ENCODE measurements at places on chromosomes 7 and 10.

- no peak for DNase-seq
Observed at GRCh38 chr10:98886686-98887085, 349.0 kb downstream of the HPSE2 start.

DNA sequence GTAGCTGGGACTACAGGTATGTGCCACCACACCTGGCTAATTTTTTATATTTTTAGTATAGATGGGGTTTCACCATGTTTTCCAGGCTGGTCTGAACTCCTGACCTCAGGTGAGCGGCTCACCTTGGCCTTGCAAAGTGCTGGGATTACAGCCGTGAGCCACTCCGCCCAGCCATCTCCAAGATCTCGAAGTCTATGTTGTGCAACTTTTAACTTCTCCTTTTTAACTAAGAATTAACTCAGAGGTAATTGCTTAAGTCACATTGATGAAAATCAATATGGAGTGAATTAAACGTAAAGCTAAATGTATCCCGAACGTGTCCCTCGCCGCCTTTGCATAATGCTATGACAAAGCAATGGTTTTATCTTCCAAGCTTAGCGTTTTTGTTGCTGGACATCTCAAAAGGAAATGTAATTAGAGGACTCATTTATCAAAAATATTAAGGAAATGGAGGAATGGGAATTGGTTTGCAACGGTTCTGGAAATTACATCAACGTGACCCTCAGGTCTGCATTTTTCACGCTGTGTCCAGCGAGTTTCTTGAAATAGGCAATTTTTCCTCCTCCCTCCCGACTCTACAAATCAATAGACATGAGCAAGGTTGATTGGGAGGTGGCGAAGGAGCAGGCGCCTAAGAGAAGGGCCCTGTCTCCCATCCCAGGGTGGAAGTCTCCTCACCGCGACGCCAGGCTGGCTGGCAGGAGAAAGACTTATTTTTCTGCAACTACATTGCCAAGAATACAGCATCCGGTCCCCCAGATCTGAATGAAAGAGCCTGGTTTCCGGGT is 89.8 kb downstream of the TMEM130 start:
- no peak for DNase-seq

GRCh38 chr7:81624021-81624592 is 145.7 kb downstream of the HGF start:
- no peak for DNase-seq

DNA sequence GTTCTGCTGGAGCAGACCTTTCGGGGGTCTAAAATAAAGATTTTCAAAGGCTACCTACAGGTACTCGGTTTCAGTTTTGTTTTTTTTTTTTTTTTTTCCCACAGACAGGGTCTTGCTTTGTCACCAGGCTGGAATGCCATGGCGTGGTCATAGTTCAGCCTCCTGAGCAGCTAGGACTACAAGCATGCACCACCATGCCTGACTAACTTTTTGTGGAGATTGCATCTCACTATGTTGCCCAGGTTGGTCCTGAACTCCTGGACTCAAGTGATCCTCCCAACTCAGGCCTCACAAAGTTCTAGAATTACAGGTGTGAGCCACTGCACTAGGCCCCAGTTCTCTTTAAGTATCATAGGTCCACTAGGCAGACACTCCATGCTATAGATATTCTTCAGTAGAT is 34.5 kb downstream of the BAMBI start:
- DNase-seq, result no peak

DNA sequence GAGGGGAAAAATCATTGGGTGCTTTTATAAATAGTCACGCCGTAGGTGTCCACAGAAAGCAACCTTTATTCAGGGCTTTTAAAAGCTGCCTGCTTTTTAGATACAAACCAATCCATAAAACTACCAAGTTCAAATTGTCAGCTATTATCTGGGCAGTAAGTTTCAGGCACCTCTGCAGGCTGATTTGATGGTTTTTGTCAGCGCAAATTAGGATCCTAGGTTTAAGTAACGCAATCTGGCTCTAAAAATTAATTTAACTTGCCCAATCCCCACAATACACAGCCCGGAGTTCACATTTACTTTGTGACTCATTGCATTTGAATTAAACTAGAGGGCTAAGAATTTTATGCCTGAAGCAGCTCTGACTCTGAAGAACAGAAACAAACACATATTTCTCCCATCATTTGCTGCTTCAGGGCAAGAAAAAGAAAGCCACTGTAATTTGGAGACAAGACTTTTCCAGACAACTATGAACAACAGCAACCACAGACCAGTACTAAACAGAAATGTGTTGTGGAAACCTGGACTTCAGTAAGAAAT is 43.3 kb downstream of the NRP1 start:
- no peak for DNase-seq

DNA sequence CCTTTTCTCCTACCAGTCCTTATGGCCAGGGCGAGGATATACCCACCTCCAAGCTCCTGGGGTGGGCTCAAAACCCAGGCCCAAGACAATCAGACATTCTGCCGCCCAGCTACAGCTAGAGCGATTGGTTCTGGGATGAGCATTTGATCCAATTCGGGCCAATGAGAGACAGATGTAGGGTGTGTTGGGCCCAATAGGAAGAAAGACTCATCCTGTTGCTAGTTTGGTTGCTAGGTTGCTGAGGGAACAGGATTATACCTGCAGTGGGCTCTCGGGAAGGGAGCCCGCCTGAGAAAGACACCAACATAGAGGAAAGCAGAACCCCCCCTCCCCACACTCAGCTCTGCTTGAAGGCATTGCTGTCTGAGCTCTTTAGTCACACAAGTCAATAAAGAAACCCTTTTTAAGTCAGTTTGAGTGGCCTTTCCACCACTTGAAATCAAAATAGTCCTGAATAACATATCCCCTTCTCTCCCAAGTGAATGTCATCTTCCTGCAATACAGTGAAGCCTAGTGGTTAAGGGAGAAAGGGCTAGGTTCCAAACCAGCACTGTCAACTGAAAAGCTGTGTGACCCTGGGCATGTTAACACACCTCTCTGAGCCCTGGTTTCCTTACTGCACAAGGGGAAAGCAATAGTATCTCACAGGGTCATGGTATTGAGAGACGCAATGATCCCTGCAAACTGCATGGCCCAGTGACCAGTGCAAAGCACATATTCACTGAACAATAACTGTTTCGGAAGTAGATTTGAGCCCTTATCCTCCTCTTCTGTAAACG is 21.8 kb downstream of the ITPRIP start:
- no peak for DNase-seq

DNA sequence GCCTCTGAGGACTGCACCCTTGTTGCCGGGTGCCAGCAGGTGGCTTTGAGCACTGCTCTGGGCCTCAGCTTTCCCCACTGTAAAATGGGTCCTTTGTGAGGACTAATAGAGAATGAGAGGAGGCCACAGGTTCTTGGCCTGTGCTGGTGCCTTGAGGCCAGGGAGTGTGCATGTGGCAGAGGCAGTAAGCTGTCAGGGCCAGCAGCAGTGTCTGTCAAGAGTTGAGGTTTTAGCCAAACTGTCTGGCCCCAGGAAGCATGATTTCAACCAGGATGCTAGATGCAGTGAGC is 13.5 kb downstream of the NACAD start:
- no peak for DNase-seq

GRCh38 chr10:45592432-45592831 is 80.1 kb downstream of the ZFAND4 start:
- DNase-seq, result no peak

- DNase-seq, result no peak
Observed at GRCh38 chr7:114083166-114084001, 164.6 kb upstream of the PPP1R3A start.

DNA sequence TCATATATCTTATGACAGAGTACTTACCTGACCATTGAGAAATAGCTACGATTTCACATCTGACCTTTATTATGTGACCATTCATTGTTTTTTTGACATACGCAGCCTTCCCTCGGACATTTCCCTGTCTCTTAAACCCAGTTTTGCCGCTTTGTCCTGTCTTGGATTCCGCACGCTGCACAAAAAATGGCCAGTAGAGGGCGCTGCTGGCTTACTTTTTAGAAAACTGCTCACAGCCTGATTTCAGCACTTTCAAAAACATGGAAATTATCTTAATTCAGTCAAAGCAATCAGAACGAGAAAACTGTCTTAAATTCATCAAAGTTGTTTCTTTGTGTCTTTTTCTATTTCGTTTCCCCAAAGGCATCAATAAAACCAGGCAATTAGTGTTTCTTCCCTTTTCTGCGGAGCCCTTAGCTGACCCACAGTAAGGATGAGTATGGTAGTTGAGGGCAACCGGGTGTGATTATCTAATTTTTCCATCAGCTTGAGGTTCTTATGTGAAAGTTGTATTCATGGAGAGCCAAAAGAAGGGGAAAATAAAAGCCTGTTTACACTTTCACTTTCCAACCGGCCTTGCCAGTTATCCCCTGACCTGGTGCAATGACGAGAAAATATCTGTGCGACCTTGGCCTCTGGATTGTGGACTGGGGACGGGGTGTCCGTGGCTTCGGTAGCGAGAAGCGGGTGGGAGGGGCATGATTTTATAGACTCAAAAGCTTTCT is 144.4 kb downstream of the DYNC1I1 start:
- peak; percentile 79 for DNase-seq

DNA sequence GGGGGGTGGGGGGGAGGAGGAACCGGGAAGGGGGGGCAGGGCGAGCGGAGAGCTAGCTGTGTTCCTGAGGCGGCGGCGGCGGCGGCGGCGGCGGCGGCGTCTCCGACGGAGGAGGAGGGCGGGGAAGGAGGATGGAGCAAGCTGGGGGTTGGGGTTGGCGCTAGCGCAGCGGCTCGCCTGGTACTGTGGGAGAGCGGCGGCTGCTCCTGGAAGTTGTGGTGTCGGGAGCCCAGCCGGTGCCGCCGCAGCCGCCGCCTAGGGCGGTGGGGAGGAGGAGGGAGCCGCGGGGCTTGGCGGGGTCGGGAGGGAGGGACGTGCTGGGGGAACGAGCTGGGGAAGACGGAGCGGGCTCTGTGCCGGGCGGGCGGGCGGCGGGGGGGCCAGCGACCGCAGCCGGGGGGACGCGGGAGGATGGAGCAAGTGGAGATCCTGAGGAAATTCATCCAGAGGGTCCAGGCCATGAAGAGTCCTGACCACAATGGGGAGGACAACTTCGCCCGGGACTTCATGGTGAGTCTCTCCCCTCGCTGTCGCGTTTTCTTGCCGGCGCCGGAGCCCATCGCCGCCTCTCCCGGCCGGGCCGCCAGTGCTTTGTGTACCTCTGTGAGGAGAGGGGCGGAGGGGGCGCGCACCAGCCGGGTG is at the start of gene PTPN12:
TSS of gene PTPN12 (plus strand) at position 160 of the 642 bp plus-strand sequence. CDS start at position 412, 252 bp downstream.
- DNase-seq, result peak; percentile 94

DNA sequence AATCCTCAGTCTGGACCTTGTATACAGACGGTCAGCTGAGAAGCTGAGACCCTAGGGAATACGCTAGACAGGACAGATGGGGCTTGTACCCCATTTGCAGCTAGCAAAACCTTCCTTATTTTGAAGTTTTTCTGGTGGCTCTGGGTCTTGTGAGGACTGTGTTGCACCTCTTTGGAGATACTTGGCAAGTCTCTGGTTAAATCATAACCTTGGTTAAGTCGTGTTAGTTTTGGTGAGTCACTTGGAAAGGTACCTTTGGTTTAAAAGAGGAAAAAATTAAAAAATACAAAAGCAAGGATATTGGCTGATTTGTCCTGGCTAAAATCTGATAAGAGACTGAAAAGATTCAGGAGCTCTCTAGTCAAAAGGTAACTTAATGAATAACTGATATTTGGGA is 140.6 kb downstream of the COBL start:
- DNase-seq, result no peak

GRCh38 chr7:20786779-20787659 is at the start of gene SP8:
TSS of gene SP8 (minus strand) at chr7:20786886. CDS start at chr7:20786798, 88 bp downstream.
- peak; percentile 39 for DNase-seq

GRCh38 chr10:76309741-76310587 is 878.5 kb downstream of the LRMDA start:
- DNase-seq, result no peak

DNA sequence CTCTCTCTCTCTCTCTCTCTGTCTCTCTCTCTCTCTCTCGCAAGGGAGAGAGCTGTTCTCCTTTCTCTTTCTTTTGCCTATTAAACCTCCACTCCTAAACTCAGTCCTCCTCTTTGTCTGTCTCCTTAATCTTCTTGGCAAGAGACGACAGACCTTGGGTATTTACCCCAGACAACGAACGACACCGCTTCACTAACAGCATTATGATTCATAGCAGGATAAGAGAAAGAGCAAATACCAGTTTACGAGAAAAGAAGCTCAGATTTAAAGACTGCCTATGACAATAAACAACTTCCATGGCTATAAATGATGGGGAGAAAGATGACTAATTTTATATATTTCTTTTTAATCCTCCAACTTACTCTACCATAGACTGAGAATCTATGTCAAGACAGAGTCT is 1396.5 kb upstream of the CELF2 start:
- no peak for DNase-seq

GRCh38 chr7:98119256-98119918 is 12.7 kb downstream of the LMTK2 start:
- DNase-seq, result peak; percentile 18

DNA sequence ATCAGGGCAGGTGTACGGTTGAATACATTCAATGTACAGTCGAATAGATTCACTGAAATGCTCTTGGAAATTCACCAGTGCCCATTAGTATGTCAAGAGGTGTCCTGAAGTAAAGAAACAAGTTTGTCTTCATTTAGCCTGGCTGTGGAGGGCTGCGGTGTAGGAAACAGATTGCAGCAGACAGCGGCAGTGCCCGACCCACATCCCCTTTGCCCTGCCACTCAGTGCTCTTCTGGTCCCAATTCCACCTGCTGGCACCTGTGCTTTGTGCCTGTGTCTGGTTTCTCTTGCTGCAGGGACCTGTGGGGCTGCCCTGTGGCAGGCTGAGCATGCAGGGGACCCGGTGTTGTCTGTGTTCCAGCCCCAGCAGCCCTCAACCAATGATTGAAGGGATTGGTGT is 183.7 kb downstream of the RPS24 start:
- no peak for DNase-seq

DNA sequence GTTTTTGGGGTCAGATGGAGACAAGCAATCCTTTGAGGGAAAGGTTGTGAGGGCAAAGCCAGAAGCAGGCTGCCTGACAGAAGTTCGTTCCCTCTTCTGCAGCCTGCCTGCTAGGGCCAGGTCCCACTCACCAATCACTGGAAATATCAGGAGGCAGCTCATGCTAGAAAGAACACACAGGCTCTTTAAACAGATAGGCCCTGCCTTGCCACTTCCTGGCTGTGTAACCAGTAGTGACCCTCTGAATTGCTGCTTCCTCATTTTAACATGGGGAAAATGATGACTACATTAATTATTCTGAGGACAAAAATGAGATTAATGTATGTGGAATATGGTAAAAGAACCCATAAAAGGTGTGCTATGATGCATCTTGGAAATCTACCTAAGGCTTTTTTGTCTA is 50.5 kb upstream of the MRLN start:
- no peak for DNase-seq

DNA sequence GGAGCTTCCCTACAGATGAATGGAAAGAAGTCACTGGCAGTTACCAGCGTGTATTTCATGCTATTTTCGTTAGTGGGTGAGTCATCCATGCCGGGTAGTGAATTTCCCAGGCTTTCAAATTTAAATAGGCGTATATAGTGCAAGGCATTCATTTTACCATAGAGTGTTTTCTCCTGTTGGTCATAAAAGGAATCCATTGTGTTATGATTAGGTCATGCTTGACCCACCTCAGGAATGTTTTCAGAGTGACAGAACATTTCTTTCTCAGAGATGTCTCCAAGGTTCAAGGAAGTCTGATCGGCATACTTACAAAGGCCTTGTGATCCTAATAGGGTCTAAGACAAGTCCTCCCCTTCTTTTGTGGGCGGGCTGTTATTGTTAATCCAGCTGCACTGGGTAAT is 110.7 kb downstream of the AKR1D1 start:
- DNase-seq, result no peak

GRCh38 chr10:38143587-38143986 is 49.5 kb downstream of the ZNF37A start:
- DNase-seq, result no peak

Measured in NCI-H2107 (cell line).